Natural killer cell (primary cell): ENCODE measurements at places on chromosomes 11 and 22. TPM values are rescaled to one million over a fixed set of nuclear protein-coding genes. Genes with fewer than 3 reads are reported as not detected.

AIP gene
- 98.1 TPM for total RNA-seq

RAB36 gene
- total RNA-seq, result 2.6 TPM

TMPRSS6 gene
- total RNA-seq, result 3.4 TPM

MFNG gene
- 111 TPM for total RNA-seq

BIRC3 gene
- 20.1 TPM for total RNA-seq

POLD3 gene
- 10.6 TPM for total RNA-seq

LMO2 gene
- total RNA-seq, result 5.6 TPM

UPK3A gene
- total RNA-seq, result 0.49 TPM

ZNF280B gene
- 0.99 TPM for total RNA-seq

GVQW3 gene
- total RNA-seq, result 5.6 TPM

ACCS gene
- 16.3 TPM for total RNA-seq

YAP1 gene
- not detected for total RNA-seq

NAV2 gene
- total RNA-seq, result 1.6 TPM

MPPED2 gene
- total RNA-seq, result 2.5 TPM

SLC5A12 gene
- total RNA-seq, result not detected

SLC29A2 gene
- 1.5 TPM for total RNA-seq

GRCh38 chr22:43848366-43849171 is 13.7 kb downstream of the SULT4A1 start:
- no peak for DNase-seq
- H3K36me3 ChIP-seq, result no peaks in the 10 kb centered on the region
- H3K27me3 ChIP-seq, result no peaks in the 10 kb centered on the region
- H3K4me3 ChIP-seq, result no peak overlapping the region
- no peak overlapping the region for H3K27ac ChIP-seq

DNA sequence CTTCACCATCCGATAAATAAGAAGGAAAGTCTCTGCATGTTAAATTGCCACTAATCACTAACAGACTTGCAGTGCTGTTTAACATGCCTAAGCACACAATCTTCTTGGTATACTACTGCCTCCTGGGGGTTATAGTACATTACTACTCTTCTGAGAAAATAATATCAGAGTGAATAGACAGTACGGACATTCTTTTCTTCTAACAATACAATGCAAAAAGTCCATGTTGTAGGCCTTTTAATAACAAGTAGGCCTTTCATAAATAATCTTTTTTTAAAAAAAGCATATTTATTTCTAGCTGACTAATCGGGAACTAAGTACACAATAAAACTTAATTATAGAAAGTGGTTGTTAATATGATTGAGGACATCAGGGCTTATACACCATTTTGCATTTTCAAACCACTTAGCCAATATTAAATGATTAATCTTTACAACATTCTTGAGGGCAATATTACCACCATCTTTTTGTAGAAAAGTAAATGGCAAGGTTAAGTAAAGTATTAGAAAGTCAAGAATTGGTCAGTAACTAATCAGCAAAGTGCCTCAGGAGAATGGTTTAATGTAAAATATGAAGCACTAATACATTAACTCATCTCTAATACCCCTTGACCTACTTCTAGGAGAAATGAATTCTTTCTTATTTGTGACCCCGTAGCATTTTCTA is 84.7 kb downstream of the TTC28 start:
- H3K4me1 ChIP-seq, result no peaks in the 10 kb centered on the region
- H3K36me3 ChIP-seq, result no peaks in the 10 kb centered on the region
- H3K27me3 ChIP-seq, result peaks cover 5% of the 10 kb centered on the region
- H3K4me3 ChIP-seq, result no peak overlapping the region
- DNase-seq, result no peak

- H3K4me1 ChIP-seq, result peaks cover 22% of the 10 kb centered on the region
Observed at GRCh38 chr22:24516301-24516737, 21.2 kb downstream of the UPB1 start.

DNA sequence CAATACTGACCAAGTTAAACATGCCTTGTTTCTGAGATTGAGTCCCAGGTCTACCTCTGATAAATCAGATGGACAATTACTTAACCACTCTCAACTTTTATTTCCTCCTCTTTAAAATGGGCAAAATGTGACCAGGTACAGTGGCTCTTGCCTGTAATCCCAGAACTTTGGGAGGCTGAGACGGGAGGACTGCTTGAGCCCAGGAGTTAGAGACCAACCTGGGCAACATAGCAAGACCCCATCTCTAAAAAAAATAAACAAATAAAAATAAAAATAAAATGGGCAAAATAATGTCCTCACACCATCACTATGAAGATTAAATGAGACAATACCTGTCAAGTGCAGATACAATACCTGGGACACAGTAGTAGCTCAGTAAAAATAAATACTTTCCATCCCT is 33.0 kb downstream of the FZD4 start:
- H3K4me1 ChIP-seq, result no peaks in the 10 kb centered on the region
- H3K4me3 ChIP-seq, result no peak overlapping the region
- no peaks in the 10 kb centered on the region for H3K27me3 ChIP-seq
- no peak for DNase-seq
- no peaks in the 10 kb centered on the region for H3K36me3 ChIP-seq
- H3K27ac ChIP-seq, result no peak overlapping the region

GRCh38 chr11:2581151-2581930 is 118.5 kb downstream of the KCNQ1OT1 start:
- H3K27ac ChIP-seq, result no peak overlapping the region
- H3K27me3 ChIP-seq, result no peaks in the 10 kb centered on the region
- no peak overlapping the region for H3K4me3 ChIP-seq
- no peaks in the 10 kb centered on the region for H3K4me1 ChIP-seq

DNA sequence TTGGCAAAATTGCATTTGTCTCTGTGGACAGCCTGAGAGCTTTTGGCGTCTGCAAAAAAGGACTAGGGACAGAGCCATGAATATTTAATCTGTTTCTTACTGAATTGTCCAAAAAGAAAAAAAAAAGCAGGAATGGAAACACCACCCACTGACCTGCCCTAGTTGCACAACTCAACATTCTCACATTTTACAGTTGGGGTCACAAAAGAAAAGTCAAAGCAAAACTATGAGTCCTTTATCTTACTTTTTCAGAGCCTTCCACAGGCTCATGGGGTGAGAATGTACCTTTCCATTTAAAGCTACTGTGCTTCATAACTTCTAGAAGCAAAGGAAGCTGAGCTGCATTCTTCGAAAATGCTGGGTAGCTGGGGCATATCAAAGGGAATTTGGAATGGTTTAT is 225.7 kb downstream of the FAM76B start:
- H3K36me3 ChIP-seq, result no peaks in the 10 kb centered on the region
- H3K27ac ChIP-seq, result no peak overlapping the region
- no peak for DNase-seq
- H3K27me3 ChIP-seq, result no peaks in the 10 kb centered on the region

DNA sequence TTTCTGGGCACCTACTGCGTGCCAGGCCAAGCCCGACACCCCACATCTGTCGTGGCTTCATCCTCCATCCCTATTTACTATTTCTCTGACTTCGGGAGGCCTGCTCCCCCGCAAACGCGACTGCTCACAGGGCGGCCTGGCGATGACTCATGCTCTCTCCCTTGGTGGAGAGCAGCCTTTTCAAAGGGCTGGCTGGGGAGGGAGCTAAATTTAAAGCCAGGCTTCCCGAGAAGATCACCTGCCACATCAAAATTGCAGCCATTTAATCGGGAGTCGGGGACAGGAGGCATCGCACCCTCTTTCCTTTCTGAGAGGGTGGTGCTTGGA is 24.9 kb upstream of the SHISAL1 start:
- H3K4me3 ChIP-seq, result no peak overlapping the region
- H3K27me3 ChIP-seq, result peaks cover under 1% of the 10 kb centered on the region
- H3K27ac ChIP-seq, result no peak overlapping the region

- H3K4me1 ChIP-seq, result no peaks in the 10 kb centered on the region
- no peak overlapping the region for H3K27ac ChIP-seq
- no peaks in the 10 kb centered on the region for H3K27me3 ChIP-seq
- no peak for DNase-seq
- H3K4me3 ChIP-seq, result no peak overlapping the region
Observed at GRCh38 chr11:123330071-123330470, 100.0 kb upstream of the GRAMD1B start.

GRCh38 chr11:121068787-121069186 is 32.3 kb upstream of the TECTA start:
- no peak overlapping the region for H3K27ac ChIP-seq
- no peaks in the 10 kb centered on the region for H3K4me1 ChIP-seq
- no peaks in the 10 kb centered on the region for H3K27me3 ChIP-seq
- DNase-seq, result no peak
- H3K4me3 ChIP-seq, result no peak overlapping the region
- H3K36me3 ChIP-seq, result peaks cover 14% of the 10 kb centered on the region

- no peak overlapping the region for H3K27ac ChIP-seq
- H3K27me3 ChIP-seq, result no peaks in the 10 kb centered on the region
- no peak for DNase-seq
- no peaks in the 10 kb centered on the region for H3K4me1 ChIP-seq
- H3K4me3 ChIP-seq, result no peak overlapping the region
Observed at GRCh38 chr11:133065847-133066485, 466.3 kb downstream of the OPCML start.

- H3K4me3 ChIP-seq, result no peak overlapping the region
- no peaks in the 10 kb centered on the region for H3K36me3 ChIP-seq
- H3K4me1 ChIP-seq, result peaks cover 4% of the 10 kb centered on the region
- DNase-seq, result no peak
Observed at GRCh38 chr22:38549101-38549894, 20.7 kb downstream of the DMC1 start.

GRCh38 chr11:47501101-47501500 is 51.8 kb downstream of the CELF1 start:
- no peak for DNase-seq
- H3K4me3 ChIP-seq, result no peak overlapping the region
- no peak overlapping the region for H3K27ac ChIP-seq
- H3K36me3 ChIP-seq, result peaks cover 3% of the 10 kb centered on the region
- no peaks in the 10 kb centered on the region for H3K27me3 ChIP-seq
- H3K4me1 ChIP-seq, result peaks cover 4% of the 10 kb centered on the region

- no peak for DNase-seq
- no peaks in the 10 kb centered on the region for H3K36me3 ChIP-seq
- no peaks in the 10 kb centered on the region for H3K27me3 ChIP-seq
- no peak overlapping the region for H3K27ac ChIP-seq
Observed at GRCh38 chr11:110174645-110175310, 81.6 kb downstream of the ZC3H12C start.

GRCh38 chr11:12158909-12159308 is 48.5 kb downstream of the MICAL2 start:
- peaks cover 27% of the 10 kb centered on the region for H3K4me1 ChIP-seq
- no peak overlapping the region for H3K4me3 ChIP-seq
- H3K27me3 ChIP-seq, result no peaks in the 10 kb centered on the region
- no peak for DNase-seq

- DNase-seq, result no peak
- no peak overlapping the region for H3K27ac ChIP-seq
- H3K4me3 ChIP-seq, result no peak overlapping the region
- H3K27me3 ChIP-seq, result no peaks in the 10 kb centered on the region
Observed at GRCh38 chr11:107969219-107969618, 39.5 kb upstream of the CUL5 start.

DNA sequence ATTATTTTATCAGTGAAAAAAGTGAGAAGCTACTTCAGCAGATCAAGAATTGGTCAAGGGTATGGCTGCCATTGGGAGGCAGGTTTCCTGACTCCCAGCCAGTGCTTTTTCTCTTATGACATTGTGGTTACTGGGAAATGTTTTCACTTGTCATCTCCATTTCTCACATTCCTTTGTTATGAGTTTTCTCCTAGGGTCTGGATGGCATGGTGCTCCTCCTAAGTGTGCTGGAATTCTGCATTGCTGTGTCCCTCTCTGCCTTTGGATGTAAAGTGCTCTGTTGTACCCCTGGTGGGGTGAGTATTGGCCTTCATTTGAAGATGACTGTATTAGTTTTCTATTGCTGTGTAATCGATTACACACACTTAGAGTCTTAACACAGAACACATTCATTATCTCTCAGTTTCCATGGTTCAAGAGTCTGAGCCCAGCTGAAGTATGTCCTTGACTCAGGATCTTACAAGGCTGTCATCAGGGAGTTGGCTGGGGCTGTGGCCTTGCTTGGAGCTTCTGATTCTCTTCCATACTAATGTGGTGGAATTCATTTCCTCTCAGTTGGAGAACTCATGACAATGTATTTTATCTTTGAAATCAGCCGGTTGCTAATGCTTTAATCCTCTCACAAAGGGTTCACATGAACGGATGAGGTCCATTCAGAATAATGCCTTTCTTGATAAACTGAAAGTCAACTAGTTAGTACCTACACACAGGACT is 21.0 kb upstream of the MS4A6E start:
- no peak for DNase-seq
- no peak overlapping the region for H3K4me3 ChIP-seq
- H3K4me1 ChIP-seq, result no peaks in the 10 kb centered on the region
- no peaks in the 10 kb centered on the region for H3K27me3 ChIP-seq
- H3K36me3 ChIP-seq, result no peaks in the 10 kb centered on the region

GRCh38 chr22:23205339-23206049 is 25.2 kb downstream of the BCR start:
- peaks cover 11% of the 10 kb centered on the region for H3K36me3 ChIP-seq
- H3K27me3 ChIP-seq, result no peaks in the 10 kb centered on the region
- DNase-seq, result no peak
- peaks cover 8% of the 10 kb centered on the region for H3K4me1 ChIP-seq
- no peak overlapping the region for H3K27ac ChIP-seq

GRCh38 chr11:45859661-45860140 is 12.4 kb downstream of the CRY2 start:
- H3K4me1 ChIP-seq, result peaks cover 3% of the 10 kb centered on the region
- H3K36me3 ChIP-seq, result peaks cover 79% of the 10 kb centered on the region
- no peak overlapping the region for H3K27ac ChIP-seq
- H3K4me3 ChIP-seq, result no peak overlapping the region
- H3K27me3 ChIP-seq, result no peaks in the 10 kb centered on the region

DNA sequence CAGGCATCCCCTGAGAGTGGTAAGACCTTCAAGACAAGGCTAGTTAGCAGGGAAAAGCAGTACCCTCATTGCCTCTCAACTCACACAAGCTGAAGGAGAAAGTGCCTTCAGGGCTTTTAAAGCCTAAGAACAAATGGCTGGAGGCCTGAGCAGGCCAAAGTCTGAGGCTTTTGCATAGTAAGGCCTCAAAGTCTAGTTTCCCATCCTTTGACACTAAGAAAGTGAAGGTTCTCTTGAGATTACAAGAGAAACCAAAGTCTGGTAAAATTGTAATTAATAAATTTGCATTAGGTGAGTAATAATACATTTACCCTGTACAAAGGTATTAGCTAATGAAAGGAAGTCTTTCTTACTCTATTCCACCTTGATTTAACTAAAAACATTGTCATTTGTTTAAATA is 47.0 kb upstream of the CCDC89 start:
- no peaks in the 10 kb centered on the region for H3K27me3 ChIP-seq
- no peak overlapping the region for H3K27ac ChIP-seq
- no peak overlapping the region for H3K4me3 ChIP-seq
- peaks cover 27% of the 10 kb centered on the region for H3K36me3 ChIP-seq
- DNase-seq, result no peak

GRCh38 chr11:128187835-128188234 is 399.5 kb downstream of the ETS1 start:
- DNase-seq, result no peak
- H3K27me3 ChIP-seq, result no peaks in the 10 kb centered on the region
- H3K27ac ChIP-seq, result no peak overlapping the region
- H3K36me3 ChIP-seq, result no peaks in the 10 kb centered on the region
